CD4-positive, alpha-beta T cell (primary cell): ENCODE measurements at places on chromosomes 12 and 14. TPM values are rescaled to one million over a fixed set of nuclear protein-coding genes. Genes with fewer than 3 reads are reported as not detected.

The SLC6A12 gene
- not detected for total RNA-seq

The COX8C gene
- total RNA-seq, result not detected

The MUCL1 gene
- not detected for total RNA-seq

The RTL1 gene
- total RNA-seq, result not detected

The FAM161B gene
- 1.7 TPM for total RNA-seq

The LRRC9 gene
- total RNA-seq, result not detected

The SMAGP gene
- total RNA-seq, result 3.0 TPM

The KRT77 gene
- 0.11 TPM for total RNA-seq

The ZNF605 gene
- 5.3 TPM for total RNA-seq
